ENCODE measurements at places on chromosomes 4 and X.

DNA sequence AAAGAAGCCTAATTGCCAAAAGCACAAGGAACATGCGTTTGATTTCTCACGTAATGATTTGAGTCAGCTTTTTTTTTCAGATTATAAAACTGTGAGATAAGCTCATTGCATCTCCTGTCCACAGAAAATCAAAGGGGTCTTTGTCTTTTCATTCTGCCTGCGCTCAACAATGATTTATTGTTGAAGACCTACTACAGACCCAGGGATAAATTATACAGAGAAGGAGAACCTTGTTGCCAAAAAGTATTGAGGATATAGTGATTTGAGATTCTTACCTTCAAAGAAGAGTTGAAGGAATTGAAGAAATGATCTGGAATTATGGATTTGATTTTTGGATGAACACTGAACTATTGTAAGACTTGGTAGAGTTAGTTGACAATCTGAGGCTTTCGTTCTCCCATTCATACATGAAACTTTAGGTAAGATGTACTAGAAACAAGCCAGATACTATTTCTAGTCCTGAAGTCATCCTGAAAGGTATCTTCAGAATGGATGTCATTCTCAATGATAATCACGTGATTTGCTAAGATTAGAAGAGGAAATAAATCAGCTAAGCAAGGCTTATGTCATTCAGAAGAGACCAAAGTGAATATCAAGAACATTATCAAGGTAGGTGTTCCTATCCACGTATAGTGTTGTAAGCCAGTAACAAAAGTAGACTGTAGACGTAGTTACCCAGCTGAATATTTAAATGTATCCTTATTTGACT, 71.1 kb upstream of the SCOC start:
- no peak for DNase-seq

DNA sequence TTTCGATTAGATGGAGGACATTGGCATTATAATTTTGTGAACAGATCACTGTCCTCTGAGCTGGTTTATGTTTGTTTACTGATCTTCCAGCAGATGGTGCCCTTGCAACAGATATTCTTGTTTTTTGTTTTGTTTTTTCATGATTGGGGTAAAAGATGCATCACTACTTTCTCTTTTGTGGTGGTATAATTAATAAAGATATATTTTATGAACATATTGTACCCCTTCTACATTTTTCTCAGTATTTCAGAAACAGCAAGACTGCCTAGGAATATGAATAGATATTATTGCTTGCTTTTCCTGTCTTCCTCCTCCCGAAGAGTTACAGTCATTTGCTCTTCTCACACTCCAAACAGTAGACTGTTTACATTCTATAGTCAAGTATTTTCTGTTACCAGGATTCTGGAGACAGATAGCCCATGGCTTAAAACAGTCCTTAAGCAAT, 905.2 kb downstream of the TRAM1L1 start:
- DNase-seq = no peak

- DNase-seq = no peak
These were observed 129.1 kb downstream of the CBR4 start for GRCh38 chr4:168880811-168881595.

GRCh38 chr4:2432991-2433530, 14.3 kb downstream of the CFAP99 start:
- no peak for DNase-seq

DNA sequence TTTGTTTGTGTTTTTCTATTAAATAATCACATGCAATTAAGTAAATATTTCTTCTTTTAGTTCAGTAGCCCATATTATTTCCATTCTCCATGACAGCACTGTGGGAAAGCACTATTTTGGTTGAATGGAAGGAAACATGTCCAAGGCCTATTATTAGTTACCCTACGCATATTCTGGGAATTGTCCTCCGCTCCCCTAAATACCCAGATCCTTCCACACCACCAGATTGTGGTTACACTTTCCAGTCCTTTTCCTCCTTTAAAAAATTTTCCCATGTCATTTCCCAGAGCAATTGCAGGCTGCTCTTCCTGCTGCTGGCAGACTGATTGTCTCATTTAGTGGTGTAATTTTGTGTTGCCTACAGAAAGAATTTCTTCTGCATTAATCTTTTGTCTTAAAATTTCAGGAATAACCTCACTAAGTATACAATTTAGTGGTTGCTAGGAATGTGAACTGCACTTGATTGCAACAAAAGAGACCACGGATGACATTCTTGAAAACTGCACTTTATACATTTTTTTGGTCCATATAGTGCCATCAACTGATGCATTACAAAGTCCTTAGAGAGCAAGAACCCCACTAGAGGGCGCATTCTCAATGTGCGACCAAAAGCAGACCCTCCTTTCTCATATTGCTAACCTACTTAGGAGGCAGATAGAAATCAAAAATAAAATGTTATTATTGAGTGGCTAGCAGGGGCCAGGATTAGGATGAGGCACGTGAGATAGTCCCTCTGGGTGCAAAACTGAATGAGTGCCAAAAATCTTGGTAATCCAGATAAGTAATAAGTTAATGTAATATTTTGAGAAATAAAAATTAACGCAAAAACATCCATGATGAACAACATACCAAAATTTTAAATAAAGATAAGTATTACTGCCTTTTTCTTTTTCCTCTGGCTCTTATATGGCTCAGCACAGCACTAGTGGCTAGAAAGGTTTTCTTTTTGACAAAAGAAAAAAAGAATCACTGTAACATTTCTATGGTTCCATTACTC, 98.8 kb upstream of the IQCM start:
- DNase-seq = no peak

DNA sequence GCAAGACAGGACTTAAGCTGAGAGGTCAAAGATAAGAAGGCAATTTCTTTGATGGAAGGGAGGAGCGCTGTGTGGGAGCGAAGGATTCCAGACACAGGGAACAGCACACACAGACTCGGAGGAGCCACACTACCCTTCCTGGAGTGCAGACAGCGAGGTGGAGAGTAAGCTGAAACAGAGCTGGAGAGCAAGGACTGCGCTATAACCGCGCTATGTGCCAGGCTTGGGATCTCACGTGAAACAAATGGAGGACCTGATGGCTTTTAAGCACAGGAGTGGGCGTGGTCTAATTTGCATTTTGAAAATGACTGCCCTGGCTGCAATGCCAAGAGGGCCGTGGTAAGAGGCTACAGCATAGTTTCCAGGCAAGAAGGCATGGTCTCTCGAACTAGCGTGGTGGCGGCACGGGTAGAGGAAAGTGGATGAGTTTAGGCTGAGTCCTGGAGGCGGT, 113.9 kb upstream of the SORBS2 start:
- no peak for DNase-seq

- no peak for DNase-seq
These were observed 144.2 kb downstream of the POLA1 start for GRCh38 chrX:24837966-24838365.

GRCh38 chr4:113080624-113081023, 31.2 kb downstream of the ANK2 start:
- no peak for DNase-seq

DNA sequence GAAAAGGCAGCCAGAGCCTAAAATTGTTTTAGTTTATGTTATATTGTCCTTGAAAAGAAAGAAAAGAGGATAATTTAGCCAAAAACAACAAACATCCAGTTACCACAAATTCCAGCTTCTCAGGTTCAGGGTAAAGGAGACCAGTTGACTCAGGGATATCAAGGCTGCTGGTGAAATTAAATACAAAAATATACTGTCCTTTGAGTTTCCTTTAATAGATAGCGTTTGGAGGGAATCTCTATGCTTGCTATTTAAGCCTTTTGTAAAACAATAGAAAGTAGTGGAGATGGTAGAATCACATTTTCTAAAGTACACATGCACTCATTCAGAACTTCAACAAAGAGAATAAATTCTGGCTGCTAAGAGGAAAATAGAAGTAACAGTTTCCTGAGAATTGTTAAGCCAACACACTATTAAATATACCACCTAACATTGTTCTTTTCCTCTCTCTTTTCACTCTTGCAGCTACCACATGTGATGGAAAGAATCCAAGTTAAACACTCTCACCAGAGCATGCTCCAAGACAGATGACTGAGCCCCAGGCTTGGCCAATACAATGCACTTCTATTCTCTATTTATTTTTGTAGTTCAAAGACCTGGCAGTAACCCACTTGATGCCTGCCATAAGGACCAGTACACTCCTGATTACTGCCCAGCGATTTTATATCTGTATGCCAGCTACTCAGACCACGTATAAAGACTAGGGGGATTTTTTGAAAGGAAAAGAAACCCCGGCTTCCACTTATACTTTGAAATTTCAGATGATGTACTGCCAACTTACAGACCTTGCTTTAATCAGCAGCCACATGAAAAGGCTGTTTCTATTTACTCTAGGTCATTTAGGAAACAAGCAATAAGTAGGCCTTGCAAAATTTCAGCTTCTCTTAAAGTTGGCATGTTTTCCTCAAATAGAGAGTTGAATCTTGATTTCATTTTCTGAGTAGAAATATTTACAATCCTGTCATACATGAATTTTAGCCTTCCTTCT, 756.9 kb downstream of the FAT4 start:
- DNase-seq = no peak

DNA sequence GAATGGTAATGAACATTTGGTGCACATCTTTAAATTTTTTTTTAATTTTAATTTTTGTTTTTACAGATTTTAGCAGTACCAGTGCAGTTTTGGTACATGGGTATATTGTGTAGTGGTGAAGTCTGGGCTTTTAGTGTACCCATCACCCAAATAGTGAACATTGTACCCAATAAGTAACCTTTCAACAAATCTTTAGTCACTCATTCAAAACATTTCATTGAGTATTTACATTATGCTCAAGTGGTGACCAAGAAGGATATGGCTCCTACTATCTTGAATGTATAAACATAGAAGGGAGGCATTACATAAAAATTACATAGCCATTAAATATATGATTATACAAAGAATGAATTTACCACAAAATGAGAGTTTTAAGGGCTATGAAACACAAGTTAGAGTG, 223.3 kb downstream of the SPRY1 start:
- no peak for DNase-seq

DNA sequence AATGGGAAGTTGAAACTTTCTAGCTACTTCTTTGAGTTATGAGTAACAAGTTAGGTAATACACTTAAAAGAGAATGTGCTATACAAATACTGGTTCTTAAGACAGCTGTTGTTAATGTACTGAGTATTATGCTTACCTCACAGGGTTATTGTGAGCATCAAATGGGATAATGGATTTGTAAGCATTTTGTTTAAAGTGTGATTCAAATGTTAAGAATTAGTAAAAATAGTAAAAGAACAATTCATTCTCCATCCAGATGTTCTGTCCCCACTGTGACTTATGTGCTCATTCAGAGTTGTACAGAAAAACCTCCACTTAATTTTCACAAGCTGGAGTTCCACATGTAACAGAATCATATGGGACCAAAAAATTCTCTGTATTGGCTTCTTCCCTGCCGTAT, 63.6 kb downstream of the AR start:
- DNase-seq = no peak

GRCh38 chrX:63889001-63889400, 104.0 kb upstream of the ARHGEF9 start:
- no peak for DNase-seq

- DNase-seq = no peak
These were observed 49.2 kb upstream of the FHL1 start for GRCh38 chrX:136097871-136098805.

DNA sequence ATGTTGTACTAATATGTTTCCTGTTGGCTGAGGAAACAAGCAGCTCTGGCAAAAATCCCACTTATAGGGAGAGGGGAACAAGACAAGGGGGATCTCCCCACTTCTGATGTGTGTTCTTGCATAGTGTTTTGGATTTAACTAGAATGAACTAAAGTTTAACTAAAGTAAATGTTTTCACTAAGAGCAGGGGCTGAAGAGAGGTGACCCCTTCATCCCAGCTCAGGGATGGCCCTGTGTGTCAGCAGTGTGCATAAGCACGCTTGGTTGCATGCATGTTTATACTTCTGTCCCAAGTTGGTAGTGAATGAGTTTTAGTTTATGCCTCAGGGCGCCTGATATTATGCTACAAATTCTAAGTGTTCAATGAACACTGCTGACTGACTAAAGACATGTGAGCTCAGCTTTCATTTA, 169.4 kb downstream of the MGST2 start:
- DNase-seq = no peak

- no peak for DNase-seq
These were observed 83.7 kb downstream of the FREM3 start for GRCh38 chr4:143616771-143617170.

GRCh38 chrX:144335402-144335801, 451.5 kb downstream of the UBE2NL start:
- DNase-seq = no peak

DNA sequence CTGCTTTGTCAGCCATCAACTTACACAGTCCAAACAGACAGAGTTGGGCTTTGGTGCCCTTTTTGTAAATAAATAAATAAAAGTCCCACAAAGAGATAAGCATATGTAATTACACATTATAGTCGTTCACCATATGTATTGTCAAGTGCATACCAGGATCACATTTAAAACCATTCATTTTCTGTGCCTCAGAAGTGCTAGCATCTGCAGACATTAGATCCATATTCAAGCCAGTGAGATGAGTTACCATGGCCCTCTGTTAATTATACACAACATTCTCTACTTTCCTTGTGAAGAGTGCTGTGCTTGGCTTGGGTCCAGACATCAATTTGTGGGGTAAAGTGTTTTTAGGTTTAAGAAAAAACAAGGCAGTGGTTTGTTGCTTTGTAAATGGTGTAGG, 76.8 kb downstream of the ENOX2 start:
- DNase-seq = no peak

- no peak for DNase-seq
These were observed 73.4 kb upstream of the MAGEB2 start for GRCh38 chrX:30141966-30142365.

DNA sequence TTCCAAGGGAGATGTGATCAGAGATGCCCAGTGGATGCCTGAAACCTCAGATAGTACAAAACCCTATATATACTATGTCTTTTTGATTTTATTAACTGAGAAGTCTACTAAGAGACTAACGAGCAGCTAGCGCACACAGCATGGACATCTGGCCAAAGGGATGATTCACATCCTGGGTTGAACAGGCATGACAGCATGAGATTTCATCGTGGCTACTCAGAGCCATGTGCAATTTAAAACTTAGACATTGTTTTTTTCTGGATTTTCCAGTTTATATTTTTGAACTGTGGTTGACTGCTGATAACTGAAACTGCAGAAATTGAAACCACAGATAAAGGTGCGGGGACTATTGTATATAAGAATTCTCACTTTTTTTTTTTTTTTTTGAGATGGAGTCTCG, 2252.9 kb upstream of the AGA start:
- DNase-seq = no peak

GRCh38 chrX:41472231-41472815, 25.2 kb downstream of the NYX start:
- DNase-seq = no peak

- DNase-seq = no peak
These were observed 60.9 kb downstream of the C4orf51 start for GRCh38 chr4:145740806-145741205.

- no peak for DNase-seq
These were observed 45.6 kb downstream of the MAOB start for GRCh38 chrX:43836435-43837184.

GRCh38 chrX:10278716-10279115, 121.9 kb downstream of the CLCN4 start:
- DNase-seq = no peak

- no peak for DNase-seq
These were observed 20.3 kb downstream of the KLF3 start for GRCh38 chr4:38684271-38684670.

Data from activated CD8-positive, alpha-beta memory T cell treated with anti-CD3 and anti-CD28 coated beads for 4 hours (primary cell).